NCI-H1930 (cell line): ENCODE measurements at places on chromosomes 7 and 10.

DNA sequence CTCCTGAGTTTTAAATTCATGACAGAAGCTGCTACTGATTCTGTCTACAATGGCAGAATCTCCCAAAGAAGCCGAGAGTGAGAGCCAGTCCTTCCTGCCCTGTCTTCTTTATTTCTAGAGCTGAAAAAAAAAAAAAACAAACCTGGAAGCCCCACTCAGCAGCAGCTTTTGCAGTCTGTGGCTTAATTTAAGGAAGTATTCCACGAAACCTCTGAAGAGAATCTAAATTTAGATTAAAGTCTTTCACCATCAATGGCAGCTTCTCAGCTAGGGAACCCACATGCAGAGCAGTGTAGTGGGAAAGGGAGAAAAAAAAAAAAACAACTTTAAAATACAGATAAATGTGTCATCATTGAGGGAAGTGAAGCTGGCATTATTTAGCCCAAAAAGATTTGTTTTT lies 23.4 kb downstream of the SMURF1 start:
- no peak for DNase-seq

DNA sequence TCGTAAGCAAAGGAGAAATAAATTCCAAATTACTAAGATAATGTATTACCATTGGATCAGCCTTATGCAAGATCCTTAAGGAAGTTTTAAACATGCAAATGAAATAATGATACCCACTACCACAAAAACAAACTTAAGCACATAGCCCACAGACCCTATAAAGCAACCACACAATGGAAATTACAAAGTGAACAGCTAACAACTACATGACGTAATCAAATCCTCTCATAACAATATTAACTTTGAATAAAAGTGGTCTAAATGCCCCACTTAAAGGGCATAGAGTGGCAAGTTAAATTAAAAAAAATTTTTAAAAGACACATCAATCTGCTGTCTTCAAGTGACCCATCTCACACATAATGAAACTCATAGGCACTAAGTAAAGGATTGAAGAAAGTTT lies 397.3 kb upstream of the SEMA3A start:
- DNase-seq, result no peak

DNA sequence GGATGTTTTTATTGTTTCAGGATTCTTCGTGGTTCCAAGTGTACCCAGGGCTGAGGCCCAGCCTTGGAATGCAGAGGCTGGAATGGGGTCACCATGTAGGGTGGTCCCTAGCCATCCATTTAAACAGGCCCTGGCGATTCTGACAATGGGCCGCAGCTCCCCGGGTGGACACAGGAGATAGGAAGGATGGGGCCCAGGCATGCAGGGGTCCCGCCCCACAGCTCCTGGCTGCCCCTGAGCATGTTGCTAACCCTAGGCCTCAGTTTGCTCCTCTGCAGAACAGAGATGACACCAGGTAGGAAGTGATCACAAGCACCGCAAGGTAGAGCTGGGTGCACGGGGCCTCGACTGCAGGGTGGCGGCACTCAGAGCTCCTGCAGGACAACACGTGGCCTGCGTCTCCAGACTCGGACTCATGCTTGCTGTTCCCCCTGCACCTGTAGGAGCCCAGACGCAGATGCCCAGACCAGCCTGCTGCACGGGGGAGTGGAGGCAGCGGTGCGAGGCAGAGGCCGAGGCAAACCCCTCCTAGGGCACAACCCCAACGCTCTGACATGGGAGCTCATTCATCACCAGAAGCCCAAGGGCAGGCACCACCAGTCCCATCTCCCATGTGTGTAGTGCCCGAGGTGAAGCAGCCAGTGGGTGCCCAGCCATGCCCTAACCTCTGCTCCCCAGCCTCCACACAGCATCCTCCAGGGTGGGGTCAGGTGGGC lies 25.5 kb downstream of the VIPR2 start:
- DNase-seq, result no peak

DNA sequence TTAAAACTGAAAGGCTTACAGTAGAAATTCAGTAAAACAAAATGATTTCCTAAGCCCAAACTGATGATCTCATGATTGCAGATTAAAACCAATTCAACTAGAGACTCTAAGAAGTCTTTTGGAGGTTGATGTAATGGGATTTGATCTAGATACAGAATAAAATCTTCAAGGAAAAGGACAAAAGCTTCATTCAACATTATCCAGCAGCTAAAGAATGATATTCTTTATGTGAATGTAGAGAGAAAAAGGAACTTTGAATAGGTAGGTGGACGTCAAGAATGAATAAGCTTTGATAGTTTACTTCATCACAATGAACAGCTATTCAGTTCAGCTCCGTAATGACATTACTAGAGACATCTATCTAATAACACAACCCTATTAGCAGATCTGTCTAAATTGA lies 744.4 kb downstream of the PHTF2 start:
- no peak for DNase-seq

GRCh38 chr7:31688996-31689395 lies 2.0 kb downstream of the PPP1R17 start:
- DNase-seq, result no peak

DNA sequence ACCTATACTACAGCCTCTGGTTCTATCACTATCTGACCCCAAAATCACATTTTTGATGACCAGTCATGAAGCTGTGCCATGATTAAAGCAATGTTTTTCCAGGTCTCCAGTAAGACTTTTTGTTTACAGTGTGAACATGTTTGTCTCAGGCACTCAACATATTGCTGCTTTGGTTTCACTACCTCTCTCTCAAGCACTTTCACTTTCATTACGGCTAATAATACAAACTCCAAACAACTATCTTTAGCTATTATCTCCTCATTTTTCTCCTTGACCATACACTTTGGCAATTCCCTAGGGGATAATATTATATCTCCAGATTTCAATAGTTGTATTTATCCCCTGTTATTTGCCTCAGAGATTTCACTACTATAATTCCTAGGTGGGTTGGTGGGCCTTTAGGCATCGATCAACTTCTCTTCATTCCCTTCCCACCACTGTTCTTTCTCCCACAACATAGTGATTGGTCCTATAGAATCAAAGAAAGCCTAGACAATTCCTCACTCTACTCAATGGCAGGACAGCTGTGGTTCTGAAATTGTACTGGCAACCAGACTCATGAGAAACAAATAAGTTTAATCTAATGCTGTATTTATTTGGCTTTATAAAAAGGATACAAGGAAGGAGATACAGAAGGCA lies 261.4 kb upstream of the ZWINT start:
- no peak for DNase-seq
